ENCODE measurements at places on chromosomes 12 and 14. TPM values are rescaled to one million over a fixed set of nuclear protein-coding genes. Genes with fewer than 3 reads are reported as not detected.

DNA sequence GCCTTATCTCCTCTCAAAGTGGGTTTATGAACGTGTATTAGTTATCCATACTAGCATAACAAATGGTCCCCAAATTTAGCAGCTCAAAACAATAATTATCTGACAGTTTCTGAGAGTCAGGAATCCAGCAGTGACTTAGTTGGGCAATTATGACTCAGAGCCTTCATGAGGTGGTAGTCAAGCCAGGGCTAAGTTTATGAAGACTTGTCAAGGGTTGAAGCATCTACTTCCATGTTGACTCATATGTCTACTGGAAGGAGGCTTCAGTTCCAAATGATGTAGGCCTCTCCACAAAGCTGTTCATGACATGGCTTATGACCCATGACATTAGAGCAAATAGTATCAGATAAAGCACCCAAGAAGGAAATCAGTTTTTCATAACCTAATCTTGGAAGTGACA lies 73.2 kb downstream of the IPO8 start:
- DNase-seq = peak; percentile 70

FOXG1 gene
- 0.01 TPM for polyA plus RNA-seq

DNA sequence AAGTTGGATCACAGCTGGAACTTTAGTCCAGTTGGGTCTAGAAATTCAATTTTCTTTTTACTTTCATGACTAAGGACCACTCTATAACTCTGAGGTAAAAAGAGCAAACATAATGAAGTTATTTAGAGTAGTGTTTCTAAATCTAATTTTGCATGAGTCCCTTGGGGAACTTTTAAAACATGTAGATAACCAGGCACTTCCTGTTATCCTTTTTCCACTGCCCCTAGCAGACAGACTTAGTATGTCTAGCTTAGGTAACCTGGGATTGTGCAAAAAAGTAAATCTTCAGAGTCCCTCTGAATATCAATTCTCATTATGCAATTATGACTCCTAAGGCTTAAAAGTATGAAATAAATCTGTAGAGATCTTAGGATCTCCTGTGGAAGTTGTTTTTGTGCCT lies 371.2 kb downstream of the DIO2 start:
- DNase-seq = no peak

DNA sequence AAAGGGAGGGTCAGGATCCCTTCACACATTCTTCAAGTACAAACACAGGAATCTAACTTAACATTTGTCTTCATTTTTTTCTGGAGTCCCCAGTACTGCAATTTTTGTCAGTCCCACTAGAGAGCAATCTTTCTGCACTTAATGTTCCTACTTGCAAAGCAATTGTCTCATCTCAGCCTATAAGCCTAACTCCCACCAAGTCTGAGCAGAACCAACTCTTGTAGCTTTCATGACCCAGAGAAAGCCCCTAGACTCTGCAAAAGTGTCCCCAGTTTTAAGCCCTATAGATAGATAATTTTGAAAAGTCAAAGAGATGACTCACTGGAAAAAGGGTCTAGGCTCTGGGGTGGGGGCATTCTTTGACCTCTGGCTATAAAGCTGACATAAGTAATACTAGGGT lies 1.8 kb upstream of the ZBTB39 start:
- DNase-seq = peak; percentile 84

GRCh38 chr12:91947459-91947858 lies 198.2 kb downstream of the BTG1 start:
- no peak for DNase-seq

DNA sequence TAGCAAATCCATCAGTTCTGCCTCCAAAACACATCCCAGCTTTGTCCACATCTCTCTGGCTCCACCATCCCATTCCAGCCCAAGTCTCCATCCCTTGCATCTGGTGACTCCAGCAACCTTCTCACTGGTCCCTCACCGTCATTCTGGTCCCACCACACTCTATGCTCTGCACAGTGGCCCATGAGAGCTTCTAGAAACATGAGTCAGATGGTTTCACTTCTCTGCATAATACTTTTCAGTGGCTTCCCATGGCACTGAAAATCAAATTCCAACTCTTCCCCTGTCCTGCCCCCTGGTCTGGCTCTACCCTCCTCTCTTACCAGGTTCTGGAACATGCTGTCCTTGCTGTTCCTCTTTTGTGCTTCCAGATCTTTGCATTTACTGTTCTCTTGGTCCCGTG lies 17.2 kb upstream of the C12orf76 start:
- DNase-seq = no peak

- peak; percentile 46 for DNase-seq
Measured at GRCh38 chr14:96130854-96131253, 73.8 kb upstream of the BDKRB2 start.

ADAM21 gene
- polyA plus RNA-seq = 0.36 TPM

DNA sequence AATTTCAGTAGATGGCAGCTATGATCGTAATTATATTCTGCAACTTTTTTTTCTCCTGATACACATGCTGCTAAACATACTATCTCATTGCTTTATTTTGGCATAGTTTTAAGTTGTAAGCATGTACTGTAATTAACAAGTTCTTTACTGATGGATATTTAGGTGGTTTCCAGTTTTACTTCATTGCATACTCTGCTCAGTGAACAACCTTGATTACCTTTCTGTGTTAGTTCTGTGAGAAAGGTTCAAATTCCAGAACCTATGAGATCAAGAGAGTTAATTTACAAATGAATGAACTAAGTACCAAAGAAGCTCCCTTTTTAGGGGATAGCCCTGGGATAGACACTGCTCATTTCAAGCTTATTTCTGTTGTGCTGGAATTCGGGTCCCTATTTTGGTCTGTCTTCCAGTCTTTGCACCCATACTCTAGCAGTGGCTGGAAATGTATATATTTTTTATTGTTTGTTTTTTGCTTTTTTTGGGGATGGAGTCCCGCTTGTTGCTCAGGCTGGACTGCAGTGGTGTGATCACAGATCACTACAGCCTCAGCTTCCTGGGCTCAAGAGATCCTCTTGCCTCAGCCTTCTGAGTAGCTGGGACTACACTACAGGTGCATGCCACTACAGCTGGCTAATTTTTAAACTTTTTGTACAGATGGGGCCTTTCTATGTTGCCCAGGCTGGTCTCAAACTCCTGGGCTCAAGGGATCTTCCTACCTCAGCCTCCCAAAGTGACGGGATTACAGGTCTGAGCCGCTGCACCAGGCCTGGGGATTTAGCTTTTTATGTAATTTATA lies 10.6 kb downstream of the PAPOLA start:
- DNase-seq = no peak

- DNase-seq = no peak
Measured at GRCh38 chr14:47705683-47706082, 30.3 kb upstream of the MDGA2 start.

DNA sequence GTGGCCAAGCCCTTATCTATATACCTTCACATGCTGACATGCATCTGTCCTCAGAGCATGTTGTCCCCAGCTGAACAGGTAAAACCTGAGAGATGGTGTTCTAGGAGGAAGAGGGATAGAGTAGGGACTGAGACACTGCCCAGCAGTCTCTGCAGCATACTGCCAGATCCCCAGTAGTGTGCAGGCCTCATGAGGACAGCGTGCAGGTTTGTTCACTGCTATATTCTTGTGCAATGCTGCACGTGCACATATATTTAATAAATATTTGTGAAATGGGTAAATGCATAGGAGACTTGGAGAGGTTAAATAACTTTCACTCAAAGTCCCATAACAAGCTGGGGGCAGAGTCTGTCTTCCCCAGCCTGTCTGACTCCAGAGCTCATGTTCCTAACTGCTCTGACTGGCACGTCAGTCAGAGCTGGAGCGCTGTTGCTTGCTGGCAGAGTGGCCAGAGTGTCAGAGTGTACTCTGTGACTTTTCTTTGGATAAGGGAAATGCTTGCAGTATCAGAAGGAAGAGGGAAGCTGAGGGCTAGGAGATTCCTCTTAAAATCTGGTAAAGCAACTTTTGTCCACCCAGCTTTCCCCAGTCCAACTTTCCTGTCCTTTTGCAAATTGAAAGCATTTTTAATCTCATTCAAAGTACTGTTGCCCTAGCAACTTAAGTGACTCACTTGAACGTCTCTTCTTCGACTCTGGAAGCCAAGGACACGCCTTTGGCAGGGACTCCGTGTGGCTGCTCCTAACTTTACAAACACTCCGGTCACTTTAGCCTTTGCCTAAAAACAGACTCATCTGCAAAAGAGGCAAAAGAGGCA lies 14.9 kb upstream of the POLR3B start:
- DNase-seq = peak; percentile 76

- peak; percentile 43 for DNase-seq
Measured at GRCh38 chr12:87388376-87388775, 640.8 kb downstream of the C12orf50 start.

DNA sequence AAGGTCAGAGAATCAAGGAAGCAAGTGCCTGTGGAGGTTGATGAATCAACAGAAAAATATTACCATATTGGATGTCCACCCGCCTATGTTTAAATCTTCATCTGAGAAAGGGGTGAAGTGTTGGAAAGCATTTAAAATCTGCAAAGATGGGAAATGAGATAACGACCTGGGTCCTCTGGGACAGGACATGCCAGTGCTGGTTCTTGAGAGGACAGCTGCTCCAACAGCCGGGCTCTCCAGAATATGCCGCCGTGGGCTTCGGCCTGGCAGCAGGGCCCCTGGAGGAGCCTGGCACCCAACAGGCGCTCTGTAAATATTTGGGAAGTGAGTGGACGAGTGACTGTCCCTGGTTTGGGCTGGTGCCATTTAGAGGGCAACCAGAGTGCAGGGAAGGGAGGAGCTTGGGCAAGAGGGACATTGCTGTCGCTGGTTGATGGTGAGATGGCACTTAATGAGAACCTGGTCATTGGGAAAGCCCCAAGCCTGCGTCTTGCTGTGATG lies 129.9 kb downstream of the KCNA5 start:
- no peak for DNase-seq

NT5DC3 gene
- polyA plus RNA-seq = 4.7 TPM

- no peak for DNase-seq
Measured at GRCh38 chr12:115364921-115365320, 680.9 kb upstream of the TBX3 start.

GRCh38 chr14:55254581-55254980 lies 16.6 kb upstream of the FBXO34 start:
- DNase-seq = no peak

DNA sequence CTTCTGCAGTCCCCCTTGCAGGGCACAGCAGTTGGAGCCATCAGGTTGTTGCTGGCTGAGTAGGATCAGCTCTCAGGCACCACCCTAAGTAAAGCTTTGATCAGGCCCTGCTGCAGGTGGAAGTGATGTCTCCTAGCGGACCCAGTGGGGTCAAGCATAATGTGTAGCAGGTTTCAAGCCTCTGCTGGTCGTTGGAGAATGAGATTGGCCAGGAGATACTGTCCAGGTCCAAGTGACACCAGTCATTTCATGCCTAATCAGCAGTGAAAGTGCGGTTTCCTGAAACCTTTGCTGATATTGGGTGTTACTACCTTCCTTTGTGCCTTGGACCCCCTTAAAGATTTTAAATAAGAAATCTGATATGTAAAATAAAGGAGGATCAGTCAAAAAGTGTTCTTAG lies 72.6 kb downstream of the SUSD6 start:
- DNase-seq = no peak

GRCh38 chr12:116808113-116809105 lies 70.3 kb downstream of the RNFT2 start:
- no peak for DNase-seq

- DNase-seq = no peak
Measured at GRCh38 chr12:121330692-121331091, 21.5 kb downstream of the ANAPC5 start.

DNA sequence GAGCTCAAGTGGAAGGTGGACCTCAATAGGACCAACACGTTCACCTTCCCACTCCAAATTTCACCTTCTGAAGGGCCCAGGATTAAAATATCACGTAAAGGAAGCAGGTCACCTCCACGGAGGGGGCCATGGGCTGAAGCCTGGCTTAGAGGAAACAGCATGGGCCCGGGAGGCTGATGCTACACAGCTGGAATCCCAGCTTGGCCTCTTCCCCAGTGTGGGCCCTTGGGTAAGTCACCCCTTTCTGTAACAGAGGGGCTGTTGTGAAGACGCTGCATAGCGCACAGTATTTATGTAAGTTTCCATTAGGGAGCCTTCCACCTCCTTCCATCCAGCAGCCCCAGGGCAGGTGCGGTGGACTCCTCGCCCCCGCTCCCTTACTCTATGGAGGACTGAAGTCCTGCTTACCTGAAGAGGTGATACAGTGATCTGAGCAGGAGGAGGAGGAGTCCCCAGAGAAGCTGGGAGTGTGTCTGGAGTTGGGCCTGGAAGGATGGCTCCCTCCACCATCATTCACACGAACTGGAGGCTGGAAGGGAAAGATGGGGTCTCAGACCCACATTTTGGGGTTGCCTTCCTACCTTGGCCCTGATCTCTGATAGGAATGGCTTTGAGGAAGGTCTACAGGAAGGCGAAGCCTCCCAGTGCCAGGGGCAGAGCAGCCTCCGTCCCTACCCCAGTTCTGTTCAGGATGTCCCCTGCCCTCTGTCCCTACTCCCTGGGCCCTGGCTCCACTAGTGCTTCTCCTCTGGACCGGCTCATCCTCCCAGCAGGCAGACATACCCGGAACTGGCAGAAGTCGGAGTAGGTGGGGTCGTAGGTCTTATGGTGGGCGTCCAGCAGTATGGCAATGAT lies 37.2 kb upstream of the HDAC7 start:
- DNase-seq = no peak

GRCh38 chr14:32940066-32940651 lies 1.5 kb downstream of the NPAS3 start:
- peak; percentile 69 for DNase-seq

- DNase-seq = no peak
Measured at GRCh38 chr14:95039259-95039992, 117.9 kb downstream of the DICER1 start.

HHIPL1 gene
- polyA plus RNA-seq = 1.6 TPM

GRCh38 chr14:56159066-56159465 lies 40.9 kb downstream of the PELI2 start:
- no peak for DNase-seq

RTL1 gene
- polyA plus RNA-seq = not detected

FAIM2 gene
- 7.3 TPM for polyA plus RNA-seq

GRCh38 chr14:106269029-106269428 lies 742.6 kb downstream of the TMEM121 start:
- no peak for DNase-seq

TAS2R14 gene
- 1.3 TPM for polyA plus RNA-seq

DNA sequence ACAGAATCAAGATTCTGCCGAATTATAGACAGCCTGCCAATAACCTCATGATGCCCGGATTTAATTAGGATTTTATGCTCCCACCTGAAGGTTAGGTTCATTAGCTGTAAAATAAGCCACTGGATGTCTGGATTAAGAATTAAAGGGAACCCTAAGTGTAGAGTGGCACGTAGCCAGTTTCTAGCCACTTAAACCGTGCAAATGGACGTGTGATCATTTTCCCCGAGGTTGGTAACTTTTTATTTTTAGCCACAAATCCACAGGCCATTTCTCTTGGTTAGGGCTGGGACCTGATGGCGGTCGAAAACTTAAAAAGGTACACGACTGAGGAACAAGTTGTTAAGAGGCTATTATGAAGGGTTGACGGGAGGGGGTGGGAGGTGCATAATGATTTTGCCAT lies 127.3 kb upstream of the TMPO start:
- DNase-seq = no peak

DNA sequence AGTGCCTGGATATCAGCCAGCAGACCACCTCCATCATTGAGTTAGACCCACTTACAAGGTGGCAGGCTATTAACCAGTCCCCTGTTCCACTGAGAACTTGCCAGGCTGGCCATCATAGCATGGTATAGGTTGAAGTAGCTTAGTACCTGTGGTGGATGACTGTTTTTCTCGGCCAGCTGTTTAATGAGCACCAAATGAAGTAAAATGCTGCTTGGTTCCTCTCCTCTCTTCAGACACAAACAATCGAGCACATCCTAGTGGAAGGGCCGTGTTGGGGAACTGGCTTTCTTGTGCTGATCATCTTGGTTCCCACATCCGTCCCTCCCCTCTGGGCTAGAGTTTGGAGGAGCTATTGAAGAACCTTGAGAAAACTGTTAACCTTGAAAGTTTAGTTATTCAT lies 486.2 kb downstream of the RAD51B start:
- DNase-seq = no peak

GRCh38 chr12:9647825-9648700 lies 21.4 kb upstream of the CLEC2D start:
- peak; percentile 83 for DNase-seq

Measured in fibroblast of lung (primary cell).